MV-4-11 (cell line): ENCODE measurements at places on chromosomes 4 and X.

DNA sequence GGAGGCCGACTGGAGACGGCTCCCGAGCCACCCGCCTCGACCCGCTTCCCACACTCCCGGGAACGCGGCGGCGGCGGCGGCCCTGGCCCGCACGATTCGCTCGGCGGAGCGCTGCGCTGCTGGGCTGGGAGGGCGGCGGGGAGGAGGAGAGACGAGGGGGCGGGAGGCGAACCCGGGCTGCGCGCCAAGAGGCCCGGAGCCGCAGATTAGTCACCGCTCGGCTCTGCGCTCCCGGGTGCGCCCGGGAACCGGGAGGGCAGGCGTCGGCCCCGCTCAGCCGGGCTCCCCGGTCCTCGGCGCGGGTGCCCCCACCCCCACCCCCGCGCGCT, 11.2 kb upstream of the BCOR start:
- peak; percentile 38 for DNase-seq

DNA sequence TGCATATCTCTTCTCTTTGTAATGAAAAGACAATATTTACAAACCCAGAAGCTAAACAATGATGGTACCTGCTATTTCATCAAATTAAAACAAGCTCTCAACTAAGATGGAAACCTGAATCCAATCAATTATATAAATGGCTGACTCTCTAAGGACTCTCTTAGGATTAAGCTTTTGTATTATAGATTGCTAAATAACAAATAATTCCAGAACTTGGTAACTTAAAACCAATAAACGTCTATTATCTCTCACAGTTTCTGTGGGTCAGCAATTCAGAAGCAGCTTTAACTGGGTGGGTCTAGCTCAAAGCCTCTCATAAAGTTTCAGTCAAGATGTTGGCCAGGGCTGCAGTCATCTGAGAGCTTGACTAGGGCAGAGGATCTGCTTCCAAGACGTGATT, 12.4 kb downstream of the PHKA2 start:
- DNase-seq: no peak

GRCh38 chr4:4766564-4766963, 92.9 kb upstream of the MSX1 start:
- no peak for DNase-seq

- peak; percentile 44 for DNase-seq
Measured at GRCh38 chr4:151940926-151941617, 180.3 kb upstream of the GATB start.

DNA sequence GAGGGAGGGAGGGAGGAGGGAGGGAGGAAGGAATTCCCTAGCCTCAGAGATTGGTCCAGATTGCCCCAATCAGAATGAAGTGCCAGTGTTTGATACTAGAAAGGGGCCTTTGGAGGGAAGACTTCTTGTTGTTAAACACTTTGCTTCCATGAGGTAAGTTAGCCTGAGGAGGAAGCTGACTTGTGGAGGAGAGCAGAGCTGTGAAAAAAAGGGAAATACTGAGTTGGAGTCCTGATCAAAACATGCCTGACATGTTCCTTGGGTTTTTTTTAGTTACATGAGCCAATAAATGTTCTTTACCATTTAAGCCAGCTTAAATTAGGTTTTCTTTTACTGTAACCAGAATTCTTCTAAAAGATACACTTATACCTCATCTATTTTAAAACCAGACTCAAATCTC, 57.6 kb downstream of the GSX2 start:
- peak; percentile 51 for DNase-seq

DNA sequence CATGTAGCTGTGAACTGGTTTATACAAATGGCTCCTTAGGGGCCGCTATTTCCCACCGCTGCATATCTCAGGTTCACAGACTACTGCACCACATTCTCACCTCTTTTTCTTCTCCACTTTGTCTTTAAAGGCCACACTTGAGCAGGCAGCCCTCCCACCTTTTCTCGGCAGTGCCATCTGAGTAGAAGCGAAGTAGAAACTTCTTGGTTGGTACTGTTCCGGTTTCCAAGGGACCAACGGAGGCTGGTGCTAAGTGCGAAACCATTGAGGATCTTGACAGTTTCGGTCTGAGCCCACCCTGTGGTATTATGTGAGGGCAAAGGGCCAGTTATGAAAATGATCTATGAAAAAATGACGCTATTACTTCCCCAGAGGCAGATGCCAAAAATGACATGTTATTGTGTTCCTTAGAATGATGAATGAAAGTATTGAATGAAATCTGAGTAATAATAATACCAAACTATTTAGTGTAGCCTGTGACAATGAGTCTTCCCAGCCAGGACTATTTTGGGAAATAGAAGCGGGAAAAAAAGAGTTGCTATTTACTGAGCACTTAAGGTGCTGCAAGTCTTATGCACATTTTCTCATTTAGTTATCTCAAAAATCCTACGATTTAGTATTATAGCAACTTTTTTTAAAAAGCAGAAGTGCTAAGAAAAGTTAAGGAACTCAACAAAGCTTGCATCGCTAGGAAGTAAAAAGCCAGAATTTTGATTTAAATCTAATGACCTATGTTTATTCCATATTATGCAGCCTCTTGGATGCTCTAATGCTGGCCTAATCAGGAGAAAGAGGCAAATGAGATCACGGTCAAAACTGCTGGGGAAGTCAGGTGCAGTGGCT, 29.6 kb upstream of the CHRNA9 start:
- no peak for DNase-seq

DNA sequence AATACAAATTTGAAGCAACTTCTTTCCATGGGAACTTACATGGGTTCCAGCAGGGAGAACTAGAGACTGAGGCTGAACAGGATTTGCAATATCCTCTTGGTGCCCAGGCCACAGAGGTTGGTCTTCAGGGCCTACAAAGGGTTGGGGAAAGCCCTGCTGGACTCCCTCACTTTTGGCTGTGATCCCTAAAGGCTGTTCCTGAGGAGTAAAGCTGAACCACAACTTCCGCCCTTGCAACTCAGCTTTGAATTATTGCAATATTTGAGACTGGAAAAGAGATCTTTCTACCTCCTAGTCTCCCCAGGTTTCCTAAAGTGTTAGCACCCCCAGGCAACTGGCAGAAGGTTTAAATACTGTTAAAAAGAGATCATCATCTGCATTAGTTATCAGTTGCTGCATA, 26.9 kb downstream of the DCHS2 start:
- no peak for DNase-seq

DNA sequence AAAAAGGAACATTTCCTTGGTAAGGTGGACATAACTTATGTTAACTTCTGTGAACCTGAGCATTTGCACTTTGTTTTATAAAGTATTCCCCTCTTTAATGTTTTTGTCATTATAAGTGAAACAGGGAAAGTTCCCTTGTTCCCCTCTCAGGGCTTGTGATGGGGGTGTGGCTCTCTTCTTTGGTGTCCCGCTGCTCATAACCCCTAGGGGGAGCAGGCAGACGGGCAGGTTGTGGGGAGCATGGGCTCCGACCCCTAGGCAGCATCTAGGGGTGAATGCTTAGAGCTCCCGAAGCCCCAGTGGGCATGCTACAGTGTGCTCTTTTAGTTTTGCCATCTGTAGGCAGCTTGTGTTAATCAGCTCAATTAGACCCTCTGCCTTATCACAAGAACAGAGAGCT, 200.4 kb downstream of the DACH2 start:
- no peak for DNase-seq

- DNase-seq: peak; percentile 22
Measured at GRCh38 chr4:95290702-95291101, 258.1 kb downstream of the UNC5C start.
